Activated T-helper 1 cell treated with anti-CD3 and anti-CD28 coated beads, Interleukin-2, amount 50 U/mL, for 16 hours (primary cell): ENCODE measurements at places on chromosomes 12 and 14.

GRCh38 chr14:70366911-70367310 lies 7.4 kb upstream of the COX16 start:
- no peak for DNase-seq

- DNase-seq, result no peak
Observed at GRCh38 chr14:81208489-81208888, 12.3 kb downstream of the GTF2A1 start.

DNA sequence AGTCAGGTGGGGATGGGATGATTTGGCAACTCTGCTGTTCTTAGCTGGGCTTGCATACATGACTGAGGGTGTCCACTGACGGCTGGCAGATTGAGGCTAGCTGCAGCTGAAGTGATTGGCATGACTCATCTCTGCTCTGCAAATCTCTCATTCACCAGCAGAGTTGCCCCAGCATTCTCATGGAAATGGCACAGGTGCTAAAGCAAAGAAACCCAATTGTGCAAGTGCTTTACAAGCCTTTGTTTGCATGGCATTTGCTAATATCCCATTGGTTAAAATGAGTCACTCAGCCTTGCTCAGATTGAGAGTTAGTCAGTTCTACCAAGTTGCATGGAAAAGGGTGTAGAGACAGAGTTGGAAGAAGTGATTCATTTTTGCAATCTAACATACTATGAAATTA lies 389.7 kb upstream of the FAR2 start:
- no peak for DNase-seq

GRCh38 chr12:77882709-77883108 lies 52.0 kb downstream of the NAV3 start:
- DNase-seq, result no peak
